ENCODE measurements at places on chromosomes 13 and 19.

DNA sequence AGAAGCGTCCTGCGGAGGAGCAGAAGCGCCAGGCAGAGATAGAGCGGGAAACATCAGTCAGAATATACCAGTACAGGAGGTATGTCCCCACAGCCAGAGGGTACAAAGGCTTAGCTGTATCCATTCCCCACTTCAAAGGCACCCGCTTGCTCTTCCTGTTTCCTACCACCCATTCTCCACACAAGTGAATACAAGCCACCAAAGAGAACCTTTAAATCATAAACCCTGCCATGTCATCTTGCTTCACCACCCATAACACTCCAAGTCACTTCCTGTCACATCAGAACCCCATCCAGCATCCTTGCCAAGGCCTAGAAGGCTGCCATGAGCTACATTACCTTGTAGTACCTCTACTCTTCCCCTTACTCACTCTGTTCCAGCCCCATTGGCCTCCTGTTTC is 205.8 kb downstream of the LMO7 start:
- no peak for DNase-seq

DNA sequence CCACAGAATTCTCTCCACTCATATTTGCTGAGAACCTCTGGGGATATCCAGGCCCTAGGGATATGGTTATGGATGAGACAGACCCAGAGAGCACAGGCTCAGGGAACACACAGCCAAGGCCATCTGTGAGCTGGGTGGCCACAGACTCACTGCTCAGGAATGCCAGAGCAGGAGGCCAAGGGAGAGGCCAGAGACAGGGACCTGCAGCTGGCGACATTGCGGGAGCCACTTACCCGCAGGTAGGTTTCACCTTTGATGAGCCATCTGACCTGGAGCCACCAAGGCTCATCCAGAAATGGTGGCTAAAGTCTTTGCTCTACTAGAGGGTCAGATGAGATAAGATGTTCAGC is 29.4 kb downstream of the CCNE1 start:
- no peak for DNase-seq

DNA sequence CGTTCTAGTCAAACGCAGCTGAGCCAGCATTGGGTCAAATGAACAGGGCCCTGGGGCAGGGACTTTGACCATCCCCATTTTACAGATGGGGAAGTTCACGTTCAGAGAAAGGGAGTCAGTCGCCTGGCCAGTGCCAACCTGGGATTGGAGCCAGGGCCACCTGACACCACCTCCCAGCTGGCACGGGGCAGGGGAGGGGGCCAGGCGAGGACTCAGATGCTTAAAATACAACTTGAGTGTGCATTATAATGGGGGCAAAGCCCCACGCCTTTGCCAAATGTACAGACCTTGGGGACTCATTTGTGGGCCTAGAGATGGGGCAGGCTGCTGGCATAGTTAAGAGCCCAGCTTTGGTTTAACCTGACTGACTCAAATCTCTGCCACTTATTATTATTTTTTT is 14.6 kb downstream of the PRR12 start:
- no peak for DNase-seq

- no peak for DNase-seq
Observed at GRCh38 chr19:8320564-8321066, 560 bp downstream of the NDUFA7 start.

DNA sequence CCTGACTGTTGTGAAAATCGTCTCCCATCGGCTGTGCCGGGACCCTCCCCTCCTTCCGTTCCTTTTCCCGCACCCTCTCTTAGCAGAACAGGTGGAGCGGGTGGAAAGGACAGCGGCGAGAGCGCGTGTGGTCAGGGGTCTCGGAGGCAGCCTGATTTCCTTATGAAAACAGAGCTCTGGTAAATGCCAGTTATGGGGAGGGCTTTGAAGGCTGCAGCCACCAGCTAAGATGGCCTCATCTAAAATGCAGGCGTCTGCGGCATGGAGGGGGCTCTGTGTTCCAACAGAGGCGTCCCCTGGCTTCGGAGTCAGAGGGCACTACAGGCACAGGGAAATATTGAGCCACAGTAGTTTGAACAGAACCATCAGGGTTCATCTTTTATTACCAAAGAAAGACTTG is 93.8 kb upstream of the SOX1 start:
- DNase-seq, result no peak

DNA sequence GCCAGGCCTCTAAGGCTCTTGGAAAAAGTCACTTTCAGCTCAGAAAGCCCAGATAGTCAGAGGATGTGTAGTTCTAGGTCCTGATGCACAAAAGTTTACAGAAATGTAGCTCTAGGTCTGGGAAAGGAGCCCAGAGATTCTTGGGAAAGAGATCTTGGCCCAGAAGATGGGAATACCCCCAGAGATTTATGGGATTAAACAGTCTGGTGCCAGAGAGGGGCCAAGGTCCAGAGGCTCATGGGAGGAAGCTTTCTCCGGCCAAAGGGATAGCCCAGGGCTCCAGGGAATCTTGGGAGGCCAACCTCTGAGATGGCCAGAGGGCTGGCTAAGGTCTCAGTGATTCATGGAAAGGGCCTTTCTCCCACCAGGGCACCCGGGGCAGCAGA is 15.2 kb downstream of the BCAT2 start:
- no peak for DNase-seq

DNA sequence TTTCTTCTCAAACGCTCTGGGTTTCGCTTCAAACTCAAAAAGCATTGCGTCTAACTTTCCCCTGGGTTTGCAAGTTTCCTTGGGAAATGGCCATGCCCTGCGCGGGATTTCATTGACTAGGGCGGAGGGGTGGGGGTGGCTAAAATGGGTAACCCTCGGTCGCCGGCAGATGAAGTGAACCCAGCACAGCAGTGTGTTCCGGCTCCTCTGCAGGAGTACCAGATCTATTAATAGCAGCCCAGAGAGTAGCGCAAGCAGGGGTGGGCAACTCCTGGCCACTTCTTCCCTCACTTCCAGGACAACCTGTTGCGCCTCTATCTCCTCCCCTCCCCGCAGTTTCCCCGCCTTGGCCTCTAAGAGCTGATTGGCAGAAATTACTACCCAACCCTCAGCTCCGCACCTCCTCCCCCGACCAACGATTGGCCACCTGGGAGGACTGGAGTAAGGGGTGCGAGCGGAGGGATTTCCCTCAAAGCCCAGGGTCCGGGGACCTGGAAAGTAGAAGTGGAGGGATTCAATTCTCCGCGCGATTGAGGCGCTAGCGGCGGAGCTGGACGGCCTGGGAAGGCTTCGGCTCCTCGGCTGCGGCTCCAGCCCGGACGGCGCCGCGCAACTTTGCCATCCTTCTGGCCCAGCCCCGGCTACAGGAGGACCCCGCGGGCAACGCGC is at the start of gene FREM2:
FREM2 (plus strand) TSS at position 501 of the 669 bp plus-strand sequence. CDS start 268 bp downstream, outside the sequence.
- DNase-seq, result no peak

- peak; percentile 100 for DNase-seq
Observed at GRCh38 chr19:58543826-58544590, at the start of gene TRIM28. TSS of gene TRIM28 (plus strand) at chr19:58544064. CDS start at chr19:58544758, 694 bp downstream.

DNA sequence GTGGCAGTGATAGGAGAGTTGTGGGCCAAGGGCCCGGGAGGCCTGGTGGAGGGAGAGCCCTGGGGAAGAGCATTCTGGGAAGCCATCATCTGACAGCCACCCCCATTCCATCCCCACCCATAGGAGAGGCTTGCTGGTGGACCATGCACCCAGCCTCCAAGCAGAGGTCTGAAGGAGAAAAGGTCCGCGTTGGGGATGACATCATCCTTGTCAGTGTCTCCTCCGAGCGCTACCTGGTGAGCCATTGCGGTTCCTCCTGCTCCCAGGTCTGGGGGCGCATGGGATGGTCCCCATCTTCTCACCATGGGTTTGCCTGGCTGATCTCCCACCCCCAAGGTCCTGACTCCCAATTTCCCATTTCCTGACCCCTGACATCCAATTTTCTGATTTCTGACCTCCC is 10.5 kb downstream of the RYR1 start:
- no peak for DNase-seq

DNA sequence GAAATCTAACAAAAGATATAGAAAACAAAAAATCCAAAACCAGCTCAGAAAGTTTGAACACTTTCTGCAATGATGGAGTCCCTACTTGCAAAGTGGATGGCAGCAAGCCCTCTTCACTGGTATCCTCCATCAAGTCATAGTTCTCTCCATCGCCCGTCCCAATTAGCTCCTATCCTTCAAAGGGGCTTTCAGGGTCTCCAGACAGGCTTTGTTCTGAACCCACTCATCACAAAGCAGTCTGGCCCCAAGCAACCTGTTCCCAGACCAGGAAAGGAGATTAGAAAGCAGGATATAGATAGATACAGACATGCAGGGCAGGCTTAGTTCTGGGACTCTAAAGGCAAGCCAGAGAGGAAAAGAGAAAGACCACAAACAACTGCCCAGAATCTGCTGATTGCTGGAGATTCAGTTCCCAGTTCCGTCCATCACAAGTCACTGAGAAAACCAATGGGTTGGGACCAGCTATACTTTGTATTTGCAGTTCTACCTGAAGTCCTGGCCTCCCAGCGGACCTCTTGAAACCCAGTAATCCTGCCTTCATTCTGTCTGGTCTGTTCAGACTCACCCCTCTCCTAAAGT is 47.2 kb upstream of the EPHX3 start:
- no peak for DNase-seq

- DNase-seq, result peak; percentile 18
Observed at GRCh38 chr19:30784850-30785457, 412.8 kb downstream of the ZNF536 start.

DNA sequence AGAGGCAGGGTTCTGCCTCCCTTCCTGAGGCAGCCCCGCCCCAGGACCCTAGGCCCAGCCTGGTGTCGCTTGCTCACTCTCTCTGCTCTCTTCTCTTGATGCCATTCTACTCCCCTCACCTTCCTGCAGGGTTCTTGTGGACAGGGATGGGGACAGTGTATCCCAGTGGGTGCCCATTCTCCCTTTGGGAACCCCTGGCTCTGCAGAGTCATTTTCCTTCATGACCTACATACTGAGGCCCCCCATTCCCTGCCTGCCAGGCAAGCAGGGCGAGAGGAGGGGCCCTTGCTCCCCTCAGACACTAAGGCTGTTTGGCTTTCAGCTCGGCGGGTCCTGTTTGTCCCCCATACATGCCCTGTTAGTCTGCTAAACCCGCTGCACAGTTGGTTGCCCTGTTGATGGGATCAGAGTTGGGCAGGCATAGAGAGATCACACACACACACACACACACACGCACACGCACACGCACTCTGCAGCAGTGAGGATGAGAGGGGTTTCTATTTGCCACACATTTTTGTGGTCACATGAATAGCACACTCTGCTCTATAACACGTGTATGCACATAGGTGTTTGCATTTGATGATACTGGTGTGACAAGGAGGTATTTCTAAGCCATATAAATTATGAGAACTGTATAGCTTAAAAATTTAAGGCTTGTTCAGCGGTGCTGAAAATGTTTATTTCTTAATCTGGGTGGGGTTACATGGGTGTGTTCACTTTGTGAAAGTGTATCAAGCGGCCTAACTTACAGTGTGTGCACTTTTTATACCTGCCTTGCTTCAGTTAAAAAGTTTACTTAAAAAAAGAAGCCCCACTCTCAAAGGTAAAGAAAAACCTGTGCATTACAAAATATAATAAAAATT is 20.3 kb downstream of the NFIX start:
- DNase-seq, result no peak

DNA sequence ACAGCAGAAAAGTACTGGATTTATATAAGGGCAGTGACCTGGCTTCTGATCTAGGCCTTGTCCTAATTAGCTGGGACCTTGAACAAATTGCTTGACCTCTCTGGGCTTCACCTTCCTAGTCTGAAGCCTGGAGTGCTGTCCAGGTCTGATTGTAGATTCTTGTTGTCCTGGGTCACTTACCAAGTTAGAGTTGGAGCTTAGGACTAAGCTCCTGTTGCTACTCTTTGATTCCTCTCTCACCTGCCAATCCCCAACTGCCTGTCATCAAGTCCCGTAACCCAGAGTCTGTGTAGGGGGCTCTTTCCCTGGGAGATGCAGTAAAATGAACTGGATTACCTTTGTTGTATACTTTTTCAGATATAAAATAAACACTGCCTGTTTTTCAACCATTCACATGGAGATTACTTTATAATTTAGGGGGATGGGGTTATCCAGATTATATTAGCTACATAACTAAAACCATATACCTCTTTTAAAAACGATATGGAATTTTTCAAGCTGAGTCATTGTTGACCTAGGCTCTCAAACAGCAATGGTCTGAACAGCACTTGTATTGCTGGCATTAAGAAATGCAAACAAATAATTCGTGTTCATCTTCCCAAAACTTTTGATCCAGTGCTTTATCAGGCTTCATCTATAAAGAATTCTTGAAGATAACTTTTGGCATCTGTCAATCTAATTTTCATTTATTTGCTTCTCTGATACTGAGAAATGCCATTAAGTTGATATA is 5.8 kb downstream of the ARHGAP35 start:
- no peak for DNase-seq

GRCh38 chr13:48320891-48321510 is 17.4 kb downstream of the RB1 start:
- DNase-seq, result no peak

DNA sequence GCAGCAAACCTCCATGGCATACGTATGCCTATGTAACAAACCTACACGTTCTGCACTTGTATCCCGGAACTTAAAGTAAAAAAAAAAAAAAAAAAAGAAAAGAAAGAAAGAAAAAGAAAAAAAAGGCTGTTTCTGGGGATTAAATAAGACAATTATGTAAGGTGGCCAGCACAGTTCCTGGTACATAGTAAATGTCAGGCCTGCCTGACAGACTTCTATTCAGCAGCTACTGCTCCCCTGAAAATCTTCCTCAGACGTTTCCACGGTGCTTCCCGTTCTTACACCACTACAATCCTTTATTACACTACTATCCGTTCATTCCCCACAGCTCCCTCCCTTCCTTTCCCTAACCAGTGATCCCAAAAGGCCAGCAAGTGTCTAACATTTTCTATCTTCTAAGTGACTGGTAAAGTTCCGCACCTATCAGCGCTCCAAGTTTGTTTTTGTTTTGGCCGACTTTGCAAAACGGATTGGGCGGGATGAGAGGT is 636 bp upstream of the RB1 start:
- DNase-seq, result no peak

DNA sequence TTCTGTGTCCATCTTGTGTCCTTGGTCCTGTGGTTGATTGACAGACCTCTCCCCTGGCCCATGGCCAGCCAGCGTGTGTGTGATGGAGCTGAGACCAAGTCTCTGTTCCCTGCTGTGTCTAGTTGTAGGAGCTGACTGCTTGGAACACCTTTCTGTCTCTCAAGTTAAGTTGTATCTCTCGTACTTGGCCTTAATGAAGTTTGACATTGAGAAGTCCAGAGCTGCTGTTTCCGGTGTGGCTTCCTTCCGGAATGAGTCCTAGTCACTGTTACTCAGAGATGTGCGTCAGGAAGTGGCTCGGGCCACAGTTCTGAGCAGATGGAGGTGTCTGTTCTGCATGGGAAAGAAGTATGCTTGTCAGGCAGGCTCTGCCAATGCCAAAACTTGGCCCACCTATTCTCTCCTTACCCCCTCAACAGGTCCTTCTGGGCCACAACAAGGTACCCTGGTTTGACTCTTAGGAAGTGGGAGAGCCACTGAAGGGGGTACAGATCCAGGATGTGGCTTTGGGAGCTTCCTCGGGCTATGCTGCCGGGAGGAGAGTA is 54.3 kb downstream of the GATAD2A start:
- DNase-seq, result peak; percentile 70

DNA sequence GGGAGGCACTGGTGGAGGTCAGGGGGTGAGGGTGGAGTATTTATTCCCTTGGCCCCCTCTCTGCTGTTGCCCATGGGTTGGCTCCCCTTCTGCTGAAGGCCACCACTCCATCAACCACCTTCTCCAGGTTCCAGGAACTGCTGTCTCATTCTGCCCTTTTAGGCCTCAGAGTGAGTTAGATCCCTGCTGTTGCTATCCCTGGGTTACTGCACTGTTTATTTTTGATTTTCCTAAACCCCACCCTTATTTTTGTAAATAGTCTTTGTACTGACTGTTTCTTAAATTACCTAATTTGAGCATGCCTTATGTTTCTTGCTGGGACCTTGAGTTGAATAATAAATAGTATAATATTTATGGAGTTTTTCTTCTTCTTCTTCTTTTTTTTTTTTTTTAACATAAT is 132.8 kb downstream of the RGCC start:
- no peak for DNase-seq

Measured in CD8-positive, alpha-beta T cell (primary cell).